ENCODE measurements at places on chromosomes 5 and 9. TPM values are rescaled to one million over a fixed set of nuclear protein-coding genes. Genes with fewer than 3 reads are reported as not detected.

GRCh38 chr5:11564706-11565105, 339.5 kb downstream of the CTNND2 start:
- DNase-seq = no peak

GRCh38 chr5:135608361-135608760, 29.6 kb upstream of the CXCL14 start:
- no peak for DNase-seq

The GCNT4 gene
- 16.6 TPM for polyA plus RNA-seq

- no peak for DNase-seq
Observed at GRCh38 chr9:135739271-135740220, 37.6 kb downstream of the KCNT1 start.

The EFCAB9 gene
- not detected for polyA plus RNA-seq

GRCh38 chr9:4346131-4346530, 46.3 kb upstream of the GLIS3 start:
- DNase-seq = no peak

DNA sequence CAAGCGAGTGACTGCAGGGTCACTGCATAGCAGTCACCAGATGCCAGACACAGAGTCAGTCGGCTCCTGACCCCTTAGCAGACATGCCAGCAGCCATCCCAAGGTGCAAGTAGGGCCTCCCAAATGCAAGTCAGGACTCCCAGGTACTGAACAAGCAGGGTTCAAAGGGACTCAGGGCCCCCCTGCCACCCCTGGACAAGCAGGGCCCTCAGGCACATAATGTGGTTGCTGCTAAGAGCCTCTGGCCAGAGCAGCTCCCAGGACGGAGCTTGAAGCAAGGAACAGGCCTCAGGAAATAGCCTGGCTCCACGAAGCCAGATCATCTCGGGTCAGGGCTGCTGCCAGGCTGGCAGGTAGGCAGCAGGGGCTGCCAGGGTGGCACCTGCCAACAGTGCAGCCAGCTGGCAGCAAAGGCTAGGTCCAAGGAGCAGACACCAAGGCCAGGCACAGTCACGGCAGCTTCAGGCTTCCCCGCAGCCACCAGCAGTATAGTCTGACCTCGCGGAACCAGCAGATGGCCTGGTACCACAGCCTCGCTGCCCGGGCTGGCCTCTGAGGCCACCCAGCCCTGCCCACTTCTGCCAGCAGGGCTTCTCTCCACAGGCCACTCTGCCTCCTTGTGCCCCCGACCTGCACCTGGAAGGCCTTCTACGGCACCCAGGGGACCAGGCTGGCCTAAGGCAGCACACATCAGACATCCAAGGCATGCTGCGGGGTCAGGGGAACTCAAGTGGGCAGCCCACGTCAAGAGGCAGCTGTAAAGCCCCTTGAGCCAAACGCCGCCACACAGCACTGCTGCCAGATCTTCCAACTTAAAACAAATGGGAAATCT, 7.4 kb downstream of the EEIG1 start:
- no peak for DNase-seq
